ENCODE measurements at places on chromosomes 2 and 18.

DNA sequence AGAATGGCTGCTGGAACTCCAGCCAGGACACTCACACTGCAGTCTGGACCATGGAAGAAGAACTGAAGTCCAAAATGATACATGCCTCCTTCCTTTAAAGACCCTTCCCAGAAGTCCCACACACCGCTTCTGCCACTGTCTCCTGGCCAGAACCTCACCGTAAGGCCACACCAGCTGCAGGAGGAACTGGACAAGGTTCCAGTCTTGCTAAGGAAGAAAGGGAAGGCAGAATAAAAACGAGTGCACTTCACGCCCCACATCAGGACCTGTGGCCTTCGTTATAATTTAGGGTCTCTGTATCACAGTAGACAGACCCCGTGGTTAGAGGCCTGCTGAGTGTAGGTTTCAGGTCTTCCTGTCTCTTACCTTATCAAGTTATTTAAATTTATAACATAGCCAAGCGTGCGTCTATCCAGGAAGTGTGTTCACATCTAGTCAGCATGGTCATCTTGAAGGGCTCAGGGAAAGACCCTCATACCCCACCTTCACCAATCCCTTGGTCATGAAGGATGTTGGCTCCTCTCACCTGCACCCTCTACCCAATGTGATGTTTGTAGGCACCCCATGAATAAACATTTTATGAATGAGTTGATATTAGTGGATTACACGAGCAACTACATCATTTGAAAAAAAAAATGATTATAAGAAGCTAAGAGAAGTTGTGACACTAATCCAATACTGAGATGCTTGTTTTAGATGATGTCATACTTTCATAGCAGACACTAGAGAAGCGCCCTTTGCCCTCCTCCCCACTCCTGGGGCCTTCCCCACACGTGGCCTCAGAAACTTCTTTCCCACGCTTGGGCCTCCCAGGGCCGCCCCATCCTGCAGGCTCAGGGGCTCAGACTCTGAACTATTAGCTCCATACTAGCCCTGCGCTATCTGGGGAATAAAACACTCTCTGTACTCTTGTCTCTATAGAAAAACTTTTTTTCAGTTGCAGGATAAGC lies 157.6 kb downstream of the FAM210A start:
- no peak for DNase-seq

DNA sequence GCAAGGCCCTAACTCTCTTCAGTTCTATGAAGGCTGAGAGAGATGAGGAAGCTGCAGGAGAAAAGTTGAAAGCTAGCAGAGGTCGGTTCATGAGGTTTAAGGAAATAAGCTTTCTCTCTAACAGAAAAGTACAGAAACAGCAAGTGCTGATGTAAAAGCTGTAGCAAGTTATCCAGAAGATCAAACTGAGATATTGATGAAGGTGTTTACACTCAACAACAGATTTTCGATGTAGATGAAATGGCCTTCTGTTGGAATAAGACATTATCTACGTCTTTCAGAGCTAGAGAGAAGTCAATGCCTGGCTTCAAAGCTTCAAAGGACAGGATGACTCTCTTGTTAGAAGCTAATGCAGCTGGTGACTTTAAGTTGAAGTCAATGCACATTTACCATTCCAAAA lies 87.4 kb downstream of the PDCL3 start:
- no peak for DNase-seq

GRCh38 chr18:3071676-3072075 lies 58.7 kb upstream of the LPIN2 start:
- no peak for DNase-seq

- no peak for DNase-seq
Observed at GRCh38 chr2:64273524-64274398, 129.5 kb upstream of the PELI1 start.

DNA sequence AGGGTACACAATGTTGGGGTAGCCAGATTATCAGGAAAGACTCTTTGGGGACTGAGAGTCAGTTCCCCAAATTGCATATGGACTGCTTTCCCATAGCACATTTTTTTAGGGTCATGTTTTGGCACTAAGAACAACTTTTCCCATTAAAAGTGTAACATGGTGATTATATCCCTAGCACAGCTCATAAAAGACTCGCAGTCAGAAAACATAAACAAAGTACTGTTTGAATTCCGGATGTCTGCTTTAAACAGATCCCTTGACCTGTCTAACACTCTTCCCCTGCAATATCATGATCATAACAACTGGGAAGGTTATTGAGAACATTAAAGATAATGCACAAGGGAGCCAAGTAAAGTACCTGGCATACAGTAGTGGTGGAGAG lies 262.2 kb downstream of the ASXL3 start:
- DNase-seq: no peak

DNA sequence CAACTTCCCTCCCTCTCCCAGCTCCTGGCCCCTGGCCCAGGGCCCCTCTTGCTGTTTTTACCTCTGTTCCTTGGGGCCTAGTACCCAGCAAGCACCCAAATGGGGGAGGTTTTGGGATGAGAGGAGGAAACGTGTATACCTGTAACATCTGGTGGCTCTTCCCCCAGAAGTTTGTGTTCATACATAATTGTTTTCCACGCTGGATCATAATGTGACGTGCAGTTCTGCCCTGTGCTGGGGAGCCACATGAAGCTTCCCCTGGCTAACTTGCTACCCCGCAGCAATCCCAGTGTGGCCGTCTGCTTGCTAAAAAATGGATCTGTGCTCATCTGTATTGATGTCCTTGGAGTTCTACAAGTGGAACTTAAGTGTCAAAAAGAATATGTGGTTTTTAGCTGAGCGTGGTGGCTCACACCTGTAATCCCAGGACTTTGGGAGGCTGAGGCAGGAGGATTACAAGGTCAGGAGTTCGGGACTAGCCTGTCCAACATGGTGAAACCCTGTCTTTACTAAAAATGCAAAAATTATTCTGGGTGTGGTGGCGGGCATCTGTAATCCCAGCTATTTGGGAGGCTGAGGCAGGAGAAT lies 36.5 kb downstream of the ANO7 start:
- no peak for DNase-seq

DNA sequence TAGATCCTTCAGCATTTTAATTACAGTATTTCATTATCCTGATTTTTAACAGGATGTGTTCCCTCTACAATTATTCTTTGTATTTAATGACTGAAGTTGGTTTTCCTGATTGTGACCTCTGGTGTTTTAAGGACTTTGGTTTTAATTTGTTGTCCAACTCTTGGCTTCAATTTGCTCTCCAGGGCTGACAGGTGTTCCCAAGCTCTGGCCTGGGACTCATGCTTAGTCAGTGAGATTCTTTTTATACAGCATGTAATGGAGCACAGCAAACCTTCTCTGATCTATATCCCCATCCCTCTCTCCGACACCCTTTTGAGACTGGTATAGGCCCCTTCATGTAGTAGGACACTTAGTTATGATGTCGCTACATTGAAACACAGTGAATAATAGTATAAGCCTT lies 896.3 kb downstream of the TSN start:
- no peak for DNase-seq

GRCh38 chr2:238308177-238308576 lies 12.1 kb upstream of the TRAF3IP1 start:
- no peak for DNase-seq

GRCh38 chr2:186199029-186199428 lies 287.0 kb upstream of the ZC3H15 start:
- DNase-seq: no peak

GRCh38 chr2:70641263-70641784 lies 87.7 kb upstream of the TGFA start:
- no peak for DNase-seq

GRCh38 chr18:54806526-54806925 lies 21.8 kb upstream of the RAB27B start:
- no peak for DNase-seq

DNA sequence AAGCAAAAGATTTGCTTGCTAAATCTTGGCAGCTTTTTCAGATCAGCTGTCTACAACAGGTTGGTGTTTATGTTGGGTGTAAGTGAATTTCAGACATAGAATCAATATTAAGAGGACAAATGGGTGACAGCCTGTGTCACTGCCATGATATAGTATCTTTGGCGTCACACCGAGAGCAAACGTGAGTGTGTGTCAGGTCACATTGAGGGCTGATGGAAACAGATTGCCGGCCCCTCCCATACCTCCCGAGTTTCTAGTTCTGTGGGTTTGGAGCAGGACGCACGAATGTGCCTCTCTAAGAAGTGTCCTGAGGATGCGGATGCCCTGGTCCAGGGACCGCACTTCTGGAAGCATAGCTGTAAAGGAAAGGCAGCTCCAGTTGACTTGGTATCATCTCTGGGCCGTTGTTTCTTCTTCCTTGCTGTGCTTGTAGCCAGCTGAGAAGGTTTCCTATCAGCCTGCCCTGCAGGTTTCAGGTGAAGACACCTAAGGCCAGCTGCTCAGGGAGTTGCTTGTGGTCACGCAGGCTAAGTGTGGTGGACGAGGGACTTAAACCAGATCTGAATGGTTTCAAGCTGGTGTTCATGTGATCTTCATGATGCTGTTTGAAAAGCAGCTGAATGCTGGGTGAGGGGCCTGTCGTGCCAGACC lies 6.4 kb downstream of the AGAP1 start:
- DNase-seq: no peak

Measured in SJCRH30 (cell line).